ENCODE measurements at places on chromosomes 6 and 20.

DNA sequence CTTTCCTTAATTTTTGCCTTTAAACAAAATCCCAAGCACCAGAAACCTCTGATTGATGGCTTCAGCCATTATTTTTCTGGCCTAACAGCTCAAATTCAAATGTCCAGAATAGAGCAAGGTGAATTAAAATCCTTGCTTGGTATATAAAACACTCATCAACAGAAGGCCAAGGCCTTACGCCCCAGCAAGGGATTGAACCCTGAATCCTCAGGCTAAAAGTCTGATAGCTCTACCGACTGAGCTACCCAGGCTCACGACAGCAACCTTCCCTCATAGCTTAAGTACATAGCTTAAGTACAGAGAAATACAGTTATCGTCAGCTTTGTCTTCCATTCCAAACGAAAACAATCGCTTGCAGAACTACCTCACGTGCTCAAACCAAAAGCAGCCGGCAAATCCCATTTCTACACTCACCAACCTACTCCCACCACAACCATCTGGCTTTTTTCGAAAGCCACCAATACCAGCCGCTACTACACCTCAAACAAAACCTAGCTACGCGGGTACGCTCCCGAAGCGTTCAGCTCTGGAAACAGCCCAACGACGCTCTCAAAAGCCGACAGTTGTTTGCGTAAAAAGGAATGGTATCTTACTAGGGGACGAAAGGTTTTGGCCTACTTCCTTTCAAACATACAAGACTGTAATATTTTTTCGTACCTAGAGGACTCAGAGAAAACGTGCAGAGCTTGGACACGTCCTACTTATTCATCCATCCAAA lies 167.5 kb downstream of the GPX5 start:
- DNase-seq = no peak

GRCh38 chr20:19720991-19721390 lies 37.1 kb upstream of the RIN2 start:
- DNase-seq = no peak

GRCh38 chr6:63943826-63944225 lies 308.2 kb downstream of the PHF3 start:
- DNase-seq = no peak

GRCh38 chr6:119350202-119350951 lies 816 bp upstream of the MAN1A1 start:
- DNase-seq = peak; percentile 15

DNA sequence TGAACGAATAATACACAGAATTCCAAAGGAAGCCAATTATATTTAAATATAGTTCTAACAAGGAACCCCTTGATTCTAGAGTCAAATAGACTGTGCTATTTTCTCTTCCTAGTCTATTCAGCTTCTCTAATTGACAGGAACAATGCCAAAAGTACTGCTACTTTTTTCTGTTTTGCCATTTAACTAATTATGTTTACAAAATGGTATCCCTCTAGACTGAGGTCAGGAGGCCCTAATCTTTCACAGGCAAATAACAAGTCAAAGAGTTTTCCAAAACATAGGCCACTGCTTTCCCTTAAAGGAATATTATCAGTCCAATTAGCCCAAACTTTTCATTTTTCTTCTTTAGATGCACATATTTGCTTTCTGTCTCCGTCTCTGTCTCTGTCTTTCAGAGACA lies 539.3 kb downstream of the RFPL4B start:
- DNase-seq = no peak

- DNase-seq = no peak
Observed at GRCh38 chr6:169812257-169812644, 60.8 kb downstream of the ERMARD start.

GRCh38 chr20:23160536-23161243 lies 74.6 kb upstream of the CD93 start:
- DNase-seq = no peak

DNA sequence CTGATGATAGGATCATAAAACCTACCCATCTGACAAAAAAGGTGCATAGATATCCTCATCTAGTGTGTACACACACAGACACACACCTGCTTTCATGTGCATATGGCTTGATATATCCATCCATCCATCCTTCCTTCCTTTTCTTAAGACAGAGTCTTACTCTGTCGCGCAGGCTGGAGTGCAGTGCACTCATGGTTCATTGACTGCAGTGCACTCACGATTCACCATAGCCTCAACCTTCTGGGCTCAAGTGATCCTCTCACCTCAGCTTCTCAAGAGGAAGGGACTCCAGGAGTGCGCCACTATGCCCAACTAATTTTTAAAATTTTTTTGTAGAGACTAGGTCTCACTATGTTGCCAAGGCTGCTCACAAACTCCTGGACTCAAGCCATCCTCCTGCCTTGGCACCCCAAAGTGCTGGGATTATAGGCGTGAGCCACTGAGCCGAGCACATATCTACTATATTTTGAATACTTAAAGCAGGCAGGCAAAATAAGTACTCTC lies 27.1 kb downstream of the ADNP start:
- no peak for DNase-seq

GRCh38 chr20:39792334-39792733 lies 830.2 kb downstream of the DHX35 start:
- no peak for DNase-seq

DNA sequence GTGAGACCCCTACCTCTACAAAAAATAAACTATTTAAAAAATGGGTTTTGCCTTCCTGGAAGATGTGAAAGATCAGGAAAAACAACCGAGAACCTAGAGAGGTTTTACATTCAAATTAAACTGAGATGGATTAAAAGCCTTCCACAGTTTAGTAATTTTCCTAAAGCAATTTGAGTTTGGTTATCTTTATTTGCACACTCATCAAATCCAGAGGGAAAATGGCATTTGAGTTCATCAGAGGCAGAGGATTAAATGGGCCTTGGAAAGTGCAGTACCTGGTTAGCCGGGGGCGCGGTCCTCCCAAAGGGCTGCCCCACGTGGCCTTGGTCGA lies 157.0 kb upstream of the INSM1 start:
- no peak for DNase-seq

- no peak for DNase-seq
Observed at GRCh38 chr20:42018979-42019378, 400.8 kb upstream of the CHD6 start.

GRCh38 chr6:139380611-139381010 lies 6.2 kb upstream of the CITED2 start:
- no peak for DNase-seq

DNA sequence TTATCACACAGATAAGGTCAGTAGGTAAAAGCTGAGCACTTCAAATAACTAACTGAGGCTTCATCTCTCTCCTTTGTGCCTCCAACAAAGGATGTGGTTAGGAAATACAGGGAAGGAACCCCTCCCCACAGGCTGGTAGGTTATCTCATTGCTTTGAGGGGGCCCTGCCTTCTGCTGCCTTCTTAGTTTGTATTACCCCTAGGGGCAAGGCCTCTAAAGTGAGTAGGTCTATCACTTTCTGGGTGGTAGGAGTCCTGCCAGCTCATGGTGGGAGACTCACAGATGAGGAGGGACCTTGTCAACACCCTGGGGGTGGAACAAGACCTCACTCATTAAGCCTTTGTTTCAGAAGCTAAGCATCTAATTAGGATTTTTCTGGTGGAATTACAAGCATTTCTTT lies 34.6 kb downstream of the EDN1 start:
- DNase-seq = no peak

- DNase-seq = no peak
Observed at GRCh38 chr6:93701526-93701925, 282.2 kb upstream of the EPHA7 start.

DNA sequence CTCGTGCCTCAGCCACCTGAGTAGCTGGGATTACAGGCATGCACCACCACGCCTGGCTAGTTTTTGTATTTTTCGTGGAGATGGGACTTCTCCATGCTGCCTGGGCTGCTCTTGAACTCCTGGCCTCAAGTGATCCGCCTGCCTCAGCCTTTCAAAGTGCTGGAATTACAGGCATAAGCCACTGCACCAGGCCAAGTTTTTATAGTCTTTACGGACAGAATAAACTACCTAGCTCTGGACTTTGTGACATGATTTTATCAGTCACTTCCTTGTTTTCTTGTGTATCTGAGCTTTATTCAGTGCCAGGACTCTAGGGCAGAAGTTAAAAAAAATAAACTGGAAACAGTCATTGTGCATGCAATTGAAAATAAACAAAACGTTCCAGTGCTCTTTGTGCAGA lies 46.7 kb upstream of the RALGAPA2 start:
- DNase-seq = no peak

DNA sequence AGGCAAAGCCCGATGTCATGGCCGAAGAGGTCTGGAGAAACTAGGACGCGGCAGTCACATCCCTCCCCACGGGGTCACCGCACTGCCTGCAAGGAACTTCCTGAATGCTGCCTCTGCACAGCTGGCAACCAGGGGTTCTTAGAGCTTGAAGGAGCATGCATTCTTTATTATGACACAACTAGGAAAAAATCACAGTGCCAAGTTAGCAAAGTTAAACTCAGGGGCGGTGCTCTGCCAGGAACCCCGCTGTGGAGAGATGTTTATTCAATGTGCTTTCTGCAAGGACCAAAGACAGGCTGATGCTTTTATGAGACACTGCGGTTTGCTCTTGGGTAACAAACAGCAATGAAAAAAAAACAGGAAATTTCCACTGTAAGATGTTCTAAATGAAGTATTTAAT lies 287.3 kb upstream of the FOXQ1 start:
- no peak for DNase-seq

DNA sequence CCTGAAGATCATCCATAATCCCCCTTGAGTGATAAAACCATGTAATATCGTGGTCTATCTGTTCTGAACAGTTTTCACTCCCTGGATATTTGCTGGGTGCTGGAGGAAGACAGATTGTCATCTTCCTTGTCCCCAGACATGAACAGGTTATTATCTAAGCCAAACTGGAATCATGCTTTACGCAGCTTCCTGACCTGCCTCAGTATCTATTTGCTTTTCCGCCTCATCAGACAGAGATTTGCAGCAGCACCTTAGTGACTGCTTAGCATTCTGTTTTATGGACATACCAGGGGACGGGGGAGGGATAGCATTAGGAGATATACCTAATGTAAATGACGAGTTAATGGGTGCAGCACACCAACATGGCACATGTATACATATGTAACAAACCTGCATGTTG lies 124.6 kb downstream of the SLC23A2 start:
- no peak for DNase-seq

DNA sequence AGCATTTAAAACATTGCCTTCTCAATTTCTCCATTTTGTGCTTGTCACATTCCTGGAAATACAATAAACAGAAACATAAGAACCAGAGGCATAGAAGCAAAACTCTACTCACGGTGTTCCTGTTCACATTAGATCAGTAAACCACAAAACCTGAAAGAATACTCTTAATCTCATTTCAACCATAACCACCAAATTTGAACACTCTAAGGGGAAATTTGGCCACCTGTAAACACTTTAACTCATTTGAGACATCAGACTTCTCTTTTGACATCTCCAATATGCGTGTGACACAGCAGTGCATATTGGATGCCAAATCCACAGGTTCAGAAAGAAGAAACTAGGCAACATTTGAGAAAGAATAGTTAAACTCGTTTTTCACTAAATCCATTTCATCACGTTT lies 153.8 kb upstream of the IRAK1BP1 start:
- DNase-seq = no peak

GRCh38 chr6:81752921-81753710 lies 635 bp upstream of the TENT5A start:
- DNase-seq = peak; percentile 46

- DNase-seq = no peak
Observed at GRCh38 chr6:98769546-98769945, 64.8 kb upstream of the POU3F2 start.

GRCh38 chr6:135270676-135271536 lies 89.8 kb downstream of the MYB start:
- DNase-seq = no peak

- DNase-seq = no peak
Observed at GRCh38 chr6:71929047-71929446, 42.7 kb downstream of the RIMS1 start.

GRCh38 chr6:129440691-129441090 lies 269.3 kb downstream of the ARHGAP18 start:
- no peak for DNase-seq

DNA sequence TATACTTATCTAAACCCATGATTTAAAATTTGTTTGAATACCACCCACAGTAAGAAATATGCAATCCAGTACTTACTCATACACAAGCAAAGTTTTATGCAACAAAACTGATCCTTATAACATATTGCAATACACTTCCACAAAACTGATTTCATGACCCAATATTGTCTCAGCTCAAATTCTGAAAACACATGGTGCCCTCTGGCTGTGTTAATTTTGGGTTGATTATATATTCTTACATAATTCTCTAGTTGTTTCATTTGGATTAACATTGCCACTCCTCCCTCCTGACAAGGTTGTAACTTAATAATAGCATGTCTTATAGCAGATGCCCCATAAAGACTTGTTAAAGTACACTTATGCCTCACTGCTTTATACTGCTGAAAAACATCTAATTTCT lies 73.0 kb upstream of the TULP1 start:
- DNase-seq = no peak

DNA sequence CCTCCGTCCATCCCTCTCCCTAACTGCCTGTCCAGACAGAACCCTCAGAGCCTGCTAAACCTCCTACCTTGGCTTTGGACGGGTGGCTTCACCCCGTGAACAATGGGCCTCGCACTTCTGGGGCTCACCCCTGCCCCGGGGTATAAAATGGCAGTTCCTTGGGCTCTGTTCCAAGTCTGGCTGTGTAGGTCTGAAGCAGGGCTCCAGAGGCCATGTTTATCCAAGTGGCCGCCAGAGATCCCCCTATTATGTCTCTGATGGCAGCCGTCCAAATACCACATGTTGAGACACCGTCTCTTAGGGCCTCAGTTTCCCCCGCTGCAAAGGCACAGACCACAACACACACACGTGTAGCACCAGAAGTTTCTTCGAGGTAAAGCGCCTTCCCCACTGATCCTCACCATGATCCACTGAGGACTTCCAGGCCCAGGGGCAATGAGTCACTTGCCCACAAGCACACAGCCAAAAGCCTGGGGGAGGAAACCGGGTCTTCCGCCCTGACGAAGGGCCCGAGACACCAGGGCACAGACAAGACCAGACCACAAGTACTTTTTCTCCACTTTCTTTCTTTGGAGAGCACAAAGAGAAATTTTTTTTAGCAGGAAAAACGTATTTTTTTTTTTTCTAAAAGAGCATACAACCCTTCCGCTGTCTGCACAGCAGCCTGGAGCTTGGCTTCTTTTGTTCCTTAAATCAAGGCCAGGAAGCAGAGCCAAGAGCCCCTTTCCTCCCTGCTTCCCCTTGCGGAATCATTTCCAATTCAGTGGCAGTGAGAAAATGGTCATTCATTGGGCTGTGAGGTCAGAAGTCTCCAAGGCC lies 11.8 kb downstream of the CPNE5 start:
- no peak for DNase-seq

- DNase-seq = no peak
Observed at GRCh38 chr6:32191696-32192607, 491 bp downstream of the GPSM3 start.

- no peak for DNase-seq
Observed at GRCh38 chr6:33702345-33702977, 9.0 kb downstream of the UQCC2 start.

DNA sequence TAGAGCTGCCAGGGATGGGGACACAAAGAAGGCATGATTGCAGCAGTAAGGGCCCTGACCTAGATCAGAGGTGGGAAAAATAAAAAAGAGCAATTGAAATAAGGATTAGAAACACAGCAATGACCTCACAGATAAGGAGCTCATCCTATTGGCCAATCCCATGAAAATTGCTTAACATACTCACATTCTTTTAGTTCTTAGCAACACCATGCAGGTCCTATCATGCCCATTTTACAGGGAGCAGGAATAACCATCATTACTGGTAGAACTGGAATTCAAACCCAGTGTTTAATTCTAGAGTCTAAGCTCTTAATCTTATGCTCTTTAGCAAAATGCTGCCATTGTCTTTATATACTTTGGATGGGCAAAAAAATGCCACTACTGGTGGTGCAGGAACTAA lies 267.7 kb downstream of the RNF144B start:
- no peak for DNase-seq

All from GM12892 (cell line).